ENCODE measurements at places on chromosomes 7 and 10.
A peak's percentile ranks its signal among the peaks of the same experiment; 100 is the strongest.

DNA sequence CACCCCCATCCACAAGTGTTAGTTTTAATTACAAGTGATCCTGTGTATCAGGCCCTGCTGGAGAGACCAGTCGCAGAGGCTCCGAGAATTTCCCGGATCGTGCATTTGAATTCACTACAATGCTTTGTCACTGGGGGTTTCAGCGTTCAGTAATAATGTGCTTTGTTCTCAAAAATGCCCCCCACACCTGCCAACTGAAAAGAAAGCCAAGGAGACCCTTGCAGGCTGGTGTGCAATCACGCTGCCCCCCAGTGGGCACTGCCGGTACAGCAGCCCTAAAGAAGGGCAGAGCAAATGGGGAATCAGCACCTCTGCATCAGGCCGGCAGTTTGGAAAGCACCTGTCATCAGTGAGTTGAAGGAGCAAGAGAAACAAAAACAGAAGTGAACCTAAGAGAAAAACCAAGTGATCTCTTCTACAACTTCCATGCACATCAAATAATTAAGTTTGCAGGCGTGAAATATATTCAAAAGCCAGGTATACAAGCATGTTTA is 177.6 kb downstream of the PARD3 start:
- peak; percentile 41 for DNase-seq

GRCh38 chr10:49160110-49160509 is 26.3 kb upstream of the FAM170B start:
- DNase-seq, result no peak

- no peak for DNase-seq
Observed at GRCh38 chr10:76902949-76903348, 734.7 kb downstream of the KCNMA1 start.

GRCh38 chr10:326894-327635 is 191.8 kb downstream of the ZMYND11 start:
- no peak for DNase-seq

- DNase-seq, result no peak
Observed at GRCh38 chr7:135074096-135074495, 73.8 kb upstream of the TMEM140 start.

- no peak for DNase-seq
Observed at GRCh38 chr10:112728997-112729396, 221.1 kb upstream of the TCF7L2 start.

GRCh38 chr7:135536150-135536549 is 21.6 kb upstream of the NUP205 start:
- no peak for DNase-seq

GRCh38 chr10:51744235-51745000 is 45.0 kb upstream of the CSTF2T start:
- no peak for DNase-seq

DNA sequence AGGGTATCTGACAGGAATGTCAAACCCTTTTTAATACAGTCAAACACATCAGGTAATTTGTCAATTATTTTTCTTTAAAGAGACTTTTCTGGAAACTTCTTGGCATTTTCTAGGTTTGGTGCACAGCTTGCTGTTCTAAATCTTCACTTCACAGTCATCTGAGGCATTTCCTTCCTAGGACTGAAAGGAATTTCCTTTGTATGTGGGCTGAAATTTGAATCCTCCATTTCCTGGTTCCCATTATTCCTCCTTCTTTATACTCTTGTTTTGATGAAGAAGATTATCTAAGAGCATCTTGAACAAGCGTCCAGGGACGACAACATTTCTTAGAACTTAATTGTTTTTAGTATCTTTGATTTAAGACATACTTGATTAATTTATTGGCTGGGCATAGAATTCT is 24.9 kb downstream of the CALD1 start:
- no peak for DNase-seq

DNA sequence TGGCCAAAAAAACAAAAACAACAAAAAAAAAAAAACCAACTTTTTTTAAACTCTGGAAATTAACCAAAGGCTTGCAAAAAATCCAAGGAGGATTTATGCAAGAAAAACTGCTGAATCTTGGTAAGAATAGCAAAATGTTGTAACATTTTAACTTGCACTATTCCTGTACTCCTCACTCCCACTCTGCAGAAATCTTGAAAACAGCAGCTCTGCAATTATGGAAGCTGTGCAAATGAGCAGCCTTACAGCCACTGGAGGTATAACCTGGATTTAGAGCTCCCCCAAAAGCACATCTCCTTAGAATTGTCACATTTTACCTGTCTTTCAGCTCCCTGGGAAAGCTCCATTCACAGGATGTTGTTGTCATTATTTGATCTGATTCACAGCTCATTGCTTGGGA is 41.8 kb upstream of the LRGUK start:
- no peak for DNase-seq

DNA sequence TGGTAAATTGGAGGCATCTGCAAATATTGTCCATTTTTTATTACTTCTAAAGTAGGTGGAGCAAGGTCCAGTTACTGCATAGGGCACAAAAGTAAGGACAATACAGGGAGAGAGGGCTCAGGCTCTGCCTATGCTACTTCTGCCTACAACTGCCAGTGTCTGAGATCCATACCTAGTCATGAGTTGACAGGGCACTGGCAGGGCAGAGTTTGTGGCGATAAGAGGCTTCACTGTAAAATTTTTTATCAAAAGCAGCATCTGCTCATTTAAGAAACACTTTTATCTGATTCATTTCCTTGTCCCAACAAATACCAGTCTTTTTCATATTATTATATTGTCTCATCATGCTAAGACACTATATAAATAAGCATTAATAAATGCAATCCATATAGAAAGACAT is 178.0 kb downstream of the LRRN3 start:
- no peak for DNase-seq

- no peak for DNase-seq
Observed at GRCh38 chr10:92113911-92114600, 176.8 kb downstream of the CPEB3 start.

DNA sequence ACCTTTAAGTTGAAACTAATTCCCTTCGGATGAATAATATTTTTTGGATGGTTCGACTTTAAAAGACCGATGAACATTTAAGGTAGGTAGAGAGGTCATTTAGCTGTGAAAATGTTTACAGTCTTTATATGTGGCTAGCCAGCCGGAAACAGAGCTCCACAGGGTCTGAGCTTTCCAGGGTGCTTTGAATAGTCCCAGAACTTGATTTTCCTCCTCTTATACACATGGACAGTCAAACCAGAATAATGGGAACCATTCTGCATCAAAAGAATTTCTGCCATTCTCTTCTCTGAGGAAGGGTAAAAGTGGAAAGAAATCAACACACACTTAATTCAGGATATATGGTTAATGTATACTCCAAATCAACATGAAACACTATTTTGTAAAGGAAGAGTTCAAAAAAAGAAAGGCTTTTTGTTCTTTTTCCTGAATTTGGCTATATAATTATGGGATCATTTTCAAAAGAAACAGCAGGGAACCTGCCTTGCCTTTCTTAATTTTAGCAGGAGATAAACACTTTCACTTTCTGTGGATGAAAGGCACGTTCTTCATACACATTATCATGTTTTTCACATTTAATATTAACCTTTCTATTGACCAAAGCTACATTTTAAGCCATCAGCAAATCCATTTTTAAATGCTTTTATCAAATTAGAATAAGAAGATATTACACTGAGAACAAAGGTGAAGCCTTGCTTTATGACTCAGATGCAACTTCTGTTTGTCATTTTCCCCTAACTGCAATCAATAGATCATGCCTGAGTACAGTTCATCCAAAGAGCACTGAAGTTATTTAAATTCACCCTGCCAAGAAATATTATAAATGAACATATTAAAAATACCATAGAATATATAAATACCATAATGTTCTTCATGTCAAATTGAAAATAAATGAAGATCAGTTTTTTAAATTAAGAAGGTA is 307.3 kb downstream of the THSD7A start:
- no peak for DNase-seq

- DNase-seq, result no peak
Observed at GRCh38 chr10:11901833-11902475, 78.8 kb downstream of the PROSER2 start.

DNA sequence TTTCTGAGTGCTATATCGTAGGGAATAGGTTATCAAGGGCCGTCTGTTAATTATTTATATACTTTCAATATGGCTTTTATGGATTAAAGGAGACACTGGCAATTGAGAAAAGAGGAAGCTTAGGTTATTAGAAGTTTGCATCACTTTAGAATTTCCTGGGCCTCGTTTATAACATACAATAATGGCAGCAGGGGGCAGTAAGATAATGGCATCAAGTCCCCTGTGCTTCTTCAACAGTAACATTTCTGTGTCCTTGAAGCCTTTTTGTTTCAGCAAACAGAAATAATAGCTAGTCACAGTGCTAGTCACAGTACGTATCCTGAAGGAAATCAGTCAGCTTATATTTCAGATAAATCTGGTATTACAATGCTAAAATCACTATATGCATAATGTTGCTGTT is 41.9 kb downstream of the SPAM1 start:
- no peak for DNase-seq

GRCh38 chr7:73833251-73833919 is 2.6 kb downstream of the CLDN4 start:
- DNase-seq, result no peak

GRCh38 chr10:106384496-106384895 is 780.0 kb downstream of the SORCS1 start:
- DNase-seq, result no peak

DNA sequence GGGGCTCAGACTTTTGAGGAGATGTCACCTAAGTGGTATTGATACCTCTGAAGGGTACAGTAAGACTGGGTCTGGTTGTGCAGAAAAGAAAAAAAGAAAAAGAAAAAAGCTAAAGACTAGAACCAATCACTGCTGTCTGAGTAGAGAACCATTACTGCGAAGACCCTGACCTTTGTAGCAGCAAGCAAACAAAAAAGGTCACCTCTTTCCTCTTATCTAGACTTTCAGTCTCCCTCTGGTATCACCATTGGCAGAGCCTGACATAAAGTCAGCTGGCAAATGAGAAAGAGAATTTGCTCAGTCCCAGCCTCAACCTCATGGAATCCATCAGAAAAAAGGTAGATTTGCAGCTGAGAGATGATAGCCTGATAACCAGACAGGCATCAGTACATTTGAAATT is 2.6 kb upstream of the DNTT start:
- DNase-seq, result no peak

DNA sequence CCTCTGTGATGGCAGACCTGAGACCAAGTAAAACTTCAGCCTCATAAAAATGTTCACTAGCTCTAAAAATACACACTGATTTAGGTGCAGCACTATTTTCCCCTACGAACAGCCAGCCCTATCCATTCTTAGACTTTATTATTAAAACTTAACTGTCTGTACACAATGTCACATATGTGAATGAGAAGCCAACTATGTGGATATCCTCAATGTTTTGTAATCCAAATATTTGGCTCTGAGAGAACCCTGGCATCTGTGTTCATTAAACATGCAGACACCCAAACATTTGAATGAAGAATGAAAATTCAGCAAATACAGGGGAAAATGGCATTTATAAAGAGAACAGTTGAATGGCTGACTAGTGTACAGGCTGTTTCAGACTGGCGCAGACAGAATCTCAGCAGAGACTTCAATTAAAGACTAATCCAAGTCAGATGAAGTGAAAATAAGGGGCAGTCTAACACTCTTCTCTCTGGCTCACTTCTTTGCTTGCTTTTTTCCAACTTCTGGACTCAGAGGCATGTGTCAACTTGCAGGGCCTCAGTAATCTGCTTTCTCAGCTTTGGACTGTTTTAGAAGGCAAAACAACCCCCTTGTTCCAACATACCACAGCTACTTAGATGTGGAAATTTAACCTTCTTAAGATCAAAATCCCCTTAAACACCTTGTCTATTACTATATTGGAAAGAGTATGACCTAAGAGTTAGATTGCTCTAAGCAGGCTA is 47.4 kb upstream of the FAM180A start:
- no peak for DNase-seq

DNA sequence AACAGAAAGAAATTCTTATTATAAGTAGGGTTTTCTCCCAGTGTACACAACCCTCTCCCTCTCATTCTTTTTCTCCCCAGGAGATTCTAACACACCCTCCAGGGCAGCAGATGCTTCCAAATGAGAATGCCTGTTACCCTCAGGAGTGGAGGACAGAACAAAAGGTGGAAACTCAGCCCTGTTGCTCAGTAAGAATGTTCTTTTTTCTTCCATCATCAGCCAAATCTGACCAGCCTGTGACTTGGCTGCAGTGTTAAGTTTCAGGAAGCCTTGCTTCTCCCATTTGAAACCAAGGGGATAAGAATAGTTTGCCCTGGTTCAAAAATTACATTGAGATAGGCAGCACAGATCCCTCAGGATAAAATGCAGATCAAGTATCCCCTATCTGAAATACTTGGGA is 77.5 kb upstream of the EEPD1 start:
- DNase-seq, result no peak

- no peak for DNase-seq
Observed at GRCh38 chr10:61567729-61568128, 95.0 kb upstream of the CABCOCO1 start.

DNA sequence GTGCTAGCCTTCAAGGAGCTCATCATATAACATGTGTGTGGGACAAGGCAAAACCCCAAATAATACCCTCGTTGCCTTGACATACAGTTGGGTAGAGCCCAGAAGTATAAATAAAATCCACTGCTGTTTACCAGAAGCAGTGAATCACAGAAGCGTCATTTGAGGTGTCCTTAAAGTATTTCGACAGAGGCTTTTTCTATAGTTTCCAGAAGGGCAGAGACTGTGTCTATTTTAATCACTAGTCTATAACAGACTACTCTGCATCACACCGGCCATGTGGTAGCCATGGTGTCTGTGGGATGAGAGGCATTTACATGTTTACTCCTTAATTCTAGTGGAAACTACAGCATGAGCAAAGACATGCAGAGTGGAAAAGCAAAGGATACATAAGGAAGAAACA is 131.3 kb downstream of the CTTNBP2 start:
- DNase-seq, result no peak

- DNase-seq, result no peak
Observed at GRCh38 chr7:151094675-151095074, 8.4 kb downstream of the AGAP3 start.
